ENCODE measurements at places on chromosomes 16 and 17.

DNA sequence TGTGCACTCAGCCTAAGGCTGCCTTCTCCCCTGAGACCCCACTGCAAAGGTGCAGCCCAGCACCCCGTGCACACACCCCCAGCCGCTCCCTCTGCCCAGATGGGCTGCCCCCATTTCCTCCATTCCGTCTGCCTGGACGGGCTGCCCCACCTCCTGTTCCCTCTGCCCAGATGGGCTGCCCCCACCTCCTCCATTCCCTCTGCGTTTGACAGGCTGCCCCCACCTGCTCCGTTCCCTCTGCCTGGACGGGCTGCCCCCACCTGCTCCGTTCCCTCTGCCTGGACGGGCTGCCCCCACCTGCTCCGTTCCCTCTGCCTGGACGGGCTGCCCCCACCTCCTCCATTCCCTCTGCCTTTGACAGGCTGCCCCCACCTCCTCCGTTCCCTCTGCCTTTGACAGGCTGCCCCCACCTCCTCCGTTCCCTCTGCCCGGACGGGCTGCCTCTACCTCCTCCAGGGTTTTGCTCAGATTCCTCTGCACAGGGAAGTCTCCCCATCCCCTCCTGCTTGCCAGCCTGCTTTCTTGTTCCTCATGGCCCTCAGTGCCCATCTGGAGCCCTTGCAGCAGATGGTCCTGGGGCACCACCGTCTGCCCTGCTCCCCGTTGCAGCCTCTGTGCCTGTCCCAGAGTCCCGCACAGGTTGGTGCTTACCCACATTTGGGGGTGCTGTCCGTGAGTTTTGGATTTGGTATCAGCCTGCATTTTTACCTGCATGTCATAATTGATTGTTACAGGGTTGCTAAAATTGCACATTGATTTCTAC, 23.4 kb upstream of the IL17C start:
- no peak for DNase-seq

DNA sequence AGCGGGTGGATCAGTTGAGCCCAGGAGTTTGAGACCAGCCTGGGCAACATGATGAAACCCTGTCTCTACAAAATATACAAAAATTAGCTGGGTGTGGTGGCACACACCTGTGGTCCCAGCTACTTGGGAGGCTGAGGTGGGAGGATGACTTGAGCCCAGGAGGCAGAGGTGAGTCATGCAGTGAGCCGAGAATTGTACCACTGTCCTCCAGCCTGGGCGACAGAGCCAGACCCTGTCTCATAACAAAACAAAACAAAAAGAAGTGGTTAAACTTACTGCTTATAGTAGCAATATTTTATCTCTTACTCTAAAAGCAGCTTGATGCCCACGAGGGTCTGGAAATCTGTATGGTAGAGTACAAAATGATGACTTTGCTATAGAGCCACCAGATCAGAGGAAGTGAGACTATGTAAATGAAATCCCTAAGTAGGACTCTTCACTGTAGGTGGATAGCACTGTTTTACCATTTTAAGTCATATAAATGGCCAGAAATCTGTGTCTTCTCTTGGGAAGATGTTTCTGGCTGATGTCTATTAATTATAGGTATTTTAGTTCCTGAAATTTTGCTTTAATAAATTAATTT, 60.4 kb upstream of the MRC2 start:
- DNase-seq: no peak

DNA sequence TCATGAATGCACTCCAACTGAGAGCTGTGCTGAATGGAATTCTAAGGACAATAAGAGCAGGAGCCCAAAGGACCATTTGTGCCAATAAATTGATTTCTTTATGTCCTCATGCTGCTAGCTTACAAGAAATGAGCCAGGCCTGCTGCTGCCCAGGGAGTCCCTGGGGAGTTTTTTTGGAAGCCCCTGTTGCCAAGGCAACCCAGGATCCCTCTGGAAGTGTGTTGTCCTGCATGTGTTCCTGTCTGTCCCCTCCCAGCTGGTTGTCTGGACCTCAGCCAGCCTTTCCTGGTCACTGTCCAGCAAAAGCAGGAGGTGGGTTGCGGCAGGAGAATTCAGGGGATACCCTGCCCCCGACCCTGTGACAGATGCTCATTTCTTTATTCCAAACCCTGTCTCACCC, 51.0 kb upstream of the GPRC5B start:
- no peak for DNase-seq

DNA sequence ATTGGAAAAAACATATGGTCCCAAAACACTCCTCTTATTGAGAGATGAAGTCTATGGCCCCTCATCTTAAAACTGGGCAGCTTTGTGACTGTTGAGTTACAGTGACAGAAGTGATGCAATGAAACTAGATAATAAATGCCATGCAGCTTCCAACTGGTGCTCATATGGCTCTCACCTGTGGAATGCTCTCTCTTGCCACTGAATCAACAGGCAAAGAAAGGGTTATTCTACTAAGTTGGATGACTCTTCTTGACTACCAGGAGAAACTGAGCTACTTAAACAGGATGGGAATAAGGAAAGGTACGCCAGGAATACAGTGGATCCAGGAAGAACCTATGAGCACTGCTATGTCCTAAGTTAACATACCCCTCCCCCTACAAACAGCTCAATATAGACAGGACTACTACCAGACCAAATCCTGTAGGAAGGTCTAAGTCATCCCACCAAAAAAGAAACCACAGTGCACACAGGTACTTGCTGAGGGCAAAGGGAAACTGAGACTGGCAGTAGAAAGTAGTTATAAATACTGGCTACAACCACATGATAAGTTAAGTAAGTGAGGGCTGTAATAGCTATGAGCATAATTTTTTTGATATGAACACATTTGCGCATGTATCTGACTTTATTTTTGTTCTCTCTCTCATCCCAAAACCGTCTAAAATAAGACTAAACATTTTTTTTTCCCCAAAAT, 398.5 kb downstream of the ZFHX3 start:
- DNase-seq: no peak

DNA sequence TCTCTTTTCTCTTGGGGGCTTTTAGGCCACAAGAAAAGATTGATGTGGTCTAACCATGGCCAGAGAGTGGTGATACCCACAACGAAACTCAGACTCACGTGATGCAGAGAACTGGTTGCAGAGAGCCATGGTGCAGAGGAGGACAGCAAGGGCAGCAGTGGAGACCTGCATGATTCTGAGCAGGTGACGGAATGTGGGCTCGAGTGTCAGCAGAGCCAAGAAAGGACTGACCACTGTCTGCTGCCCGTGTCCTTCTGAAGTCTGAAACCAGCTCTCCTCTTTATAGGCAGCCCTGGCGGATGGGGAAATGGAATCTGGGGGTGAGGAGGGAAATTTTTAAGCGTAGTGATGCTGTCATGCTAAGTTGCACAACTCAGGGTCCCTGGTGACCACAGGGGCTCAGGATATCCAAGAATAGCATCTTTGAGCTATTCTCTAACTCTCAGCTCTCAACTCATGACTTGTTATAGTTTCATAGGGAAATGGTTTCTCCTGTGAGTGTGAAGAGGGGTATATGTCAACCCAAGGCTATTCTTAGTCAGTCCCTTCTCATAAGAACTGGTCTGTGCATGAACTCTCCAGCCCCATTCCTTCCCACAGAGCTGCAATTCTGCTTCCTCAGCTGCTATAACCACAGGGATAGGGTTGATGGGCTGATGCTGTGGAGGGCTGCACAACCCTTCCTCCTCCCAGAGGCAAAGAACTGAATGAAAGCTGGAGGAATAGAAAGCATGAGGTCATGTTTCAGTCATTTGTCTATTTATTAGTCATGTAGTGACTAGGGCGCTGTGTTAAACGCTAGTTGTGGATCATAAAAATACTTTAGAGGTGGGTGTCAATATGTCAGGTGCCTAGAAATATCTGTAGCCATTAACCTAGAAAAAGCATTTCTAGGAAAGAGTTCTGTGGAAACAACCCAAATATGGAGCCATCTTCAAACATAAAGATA, at the start of gene CCL3:
Gene CCL3 (minus strand): TSS at position 256 of the 949 bp plus-strand sequence. CDS start 85 bp downstream, at position 171.
- DNase-seq: no peak

DNA sequence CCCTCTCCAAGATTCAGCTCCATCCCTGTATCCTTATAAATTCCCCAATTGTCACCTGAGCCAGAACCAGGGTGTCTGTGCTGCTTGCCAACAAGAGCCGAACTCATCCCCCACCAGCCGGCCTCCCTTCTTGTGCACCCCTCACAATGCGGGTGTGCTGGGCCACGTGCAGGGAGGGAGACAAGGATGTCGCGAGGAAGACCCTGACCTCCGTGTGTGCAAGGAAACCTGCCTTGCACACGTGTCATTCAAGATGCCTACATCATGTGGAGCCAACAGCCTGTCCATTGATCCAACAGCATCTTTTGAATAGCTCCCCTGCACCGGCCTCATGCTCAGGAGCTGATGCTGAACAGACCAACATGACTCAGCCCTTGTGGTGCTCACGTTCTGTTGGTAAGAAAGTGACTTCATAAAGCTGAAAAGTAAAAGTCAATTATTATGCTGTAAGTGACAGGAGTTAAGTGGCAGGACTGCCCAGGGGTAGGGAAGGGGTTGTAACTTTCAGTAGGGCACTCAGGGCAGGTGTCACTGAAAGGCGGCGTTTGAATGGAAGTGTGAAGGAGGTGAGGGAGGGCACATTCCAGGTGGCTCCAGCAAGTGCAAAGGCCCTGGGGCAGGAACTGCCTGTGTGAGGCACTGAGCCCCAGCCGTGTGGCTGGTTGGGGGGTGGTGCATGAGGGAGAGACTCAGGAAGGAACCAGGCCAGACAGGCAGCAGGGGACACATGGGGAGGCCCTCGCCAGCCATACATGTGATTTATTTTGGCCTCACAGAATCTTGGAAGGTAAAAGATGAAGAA, 302.2 kb downstream of the FOXL1 start:
- DNase-seq: no peak

DNA sequence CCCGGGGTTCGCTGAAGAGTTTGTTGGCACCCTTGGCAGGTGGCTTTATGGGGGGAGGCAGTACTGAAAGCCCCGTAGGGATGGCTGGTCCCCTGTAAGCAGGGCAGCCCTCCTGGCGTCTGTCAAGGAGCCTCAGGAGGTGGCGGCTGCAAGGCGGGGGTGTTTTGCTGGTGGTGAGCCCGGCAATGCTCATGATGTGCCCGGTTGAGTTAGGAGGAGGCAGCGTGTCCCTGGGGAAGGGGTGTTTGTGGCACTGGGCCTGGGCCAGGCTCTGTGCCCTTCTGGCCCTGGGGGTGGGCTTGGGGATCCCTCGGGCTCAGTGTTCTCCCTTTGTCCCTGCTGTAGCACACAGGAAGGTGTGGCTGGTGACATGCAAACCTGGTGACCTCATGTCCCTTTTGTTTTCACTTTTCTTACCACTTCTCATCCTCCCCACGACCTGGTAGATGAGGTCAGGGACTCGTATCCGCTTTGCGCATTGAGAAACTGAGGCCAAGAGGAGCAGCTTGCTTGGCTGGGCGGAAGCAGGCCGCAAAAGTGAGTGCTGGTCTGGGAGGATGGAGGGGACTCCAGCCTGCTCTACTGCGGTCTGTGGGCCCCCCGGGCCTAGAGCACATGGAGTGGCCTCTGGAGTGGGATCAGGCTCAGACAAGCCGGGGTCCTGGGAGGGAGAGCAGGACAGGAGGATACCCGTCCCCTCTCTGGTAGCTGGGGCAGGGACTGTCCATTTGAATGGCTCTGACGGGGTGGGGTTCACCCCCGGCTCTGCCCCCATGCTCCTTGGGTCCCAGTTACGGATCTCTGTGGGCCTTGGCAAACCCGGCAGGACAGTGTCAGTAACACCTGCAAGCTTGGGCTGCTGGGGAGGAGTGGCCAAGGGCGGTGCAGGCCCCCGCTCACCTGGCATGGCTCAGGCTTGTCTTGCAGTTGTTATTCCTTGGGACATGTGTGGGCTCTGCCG, 2.2 kb downstream of the SNN start:
- DNase-seq: no peak

DNA sequence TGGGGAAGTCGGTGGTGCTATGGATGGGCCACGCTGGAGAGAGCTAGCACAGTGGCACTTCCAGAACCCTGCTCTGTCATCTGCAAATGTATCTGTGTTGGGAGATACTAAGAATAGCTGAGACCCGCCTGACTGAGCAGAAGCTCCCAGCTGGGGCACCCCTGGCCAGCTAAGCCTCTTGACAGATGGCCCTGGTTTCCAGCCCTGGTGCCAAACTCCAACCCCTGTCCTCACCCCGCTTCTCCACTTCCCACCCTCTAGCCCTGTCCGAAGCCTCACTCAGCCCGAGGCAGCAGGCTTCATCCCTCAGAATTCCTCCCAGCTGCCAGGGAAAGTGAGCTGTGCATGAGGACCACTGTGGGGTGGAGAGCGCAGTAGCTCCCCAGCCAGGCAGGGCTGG, 124.4 kb downstream of the CCDC144A start:
- DNase-seq: no peak

- peak; percentile 81 for DNase-seq
These were observed 13.1 kb upstream of the MSI2 start for GRCh38 chr17:57243171-57243622.

DNA sequence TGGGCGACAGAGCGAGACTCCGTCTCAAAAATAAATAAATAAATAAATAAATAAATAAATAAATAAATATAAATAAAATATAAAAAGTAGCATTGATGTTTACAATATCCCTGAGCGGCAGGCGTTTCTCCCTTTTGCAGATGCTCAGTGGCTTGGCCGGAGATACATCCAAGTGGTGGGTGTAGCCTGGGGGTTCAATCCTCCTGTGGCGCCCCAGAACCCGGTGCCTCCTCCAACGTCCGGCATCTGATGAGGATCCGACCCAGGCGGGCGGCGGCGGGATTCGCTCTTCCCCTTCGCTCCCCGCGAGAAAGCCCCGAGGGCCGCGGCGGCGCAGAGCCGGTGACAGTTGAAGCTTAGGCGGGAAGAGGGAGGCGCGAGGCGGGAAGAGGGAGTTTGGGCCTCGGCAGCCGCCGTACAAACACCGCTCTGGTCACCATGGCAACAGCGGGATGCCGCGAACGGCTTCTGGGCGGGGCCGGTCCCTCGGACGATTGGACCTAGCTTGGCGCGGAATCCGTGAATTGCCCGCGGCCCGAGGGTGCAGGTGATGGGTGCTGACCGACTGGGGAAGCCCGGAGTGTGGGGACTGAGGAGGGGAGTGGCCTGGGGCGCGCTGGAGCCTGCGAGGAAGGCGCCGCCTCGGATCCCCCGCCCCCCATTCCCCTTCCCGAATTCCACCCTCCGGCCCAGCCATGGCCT, 12.7 kb upstream of the ALDOA start:
- peak; percentile 87 for DNase-seq

DNA sequence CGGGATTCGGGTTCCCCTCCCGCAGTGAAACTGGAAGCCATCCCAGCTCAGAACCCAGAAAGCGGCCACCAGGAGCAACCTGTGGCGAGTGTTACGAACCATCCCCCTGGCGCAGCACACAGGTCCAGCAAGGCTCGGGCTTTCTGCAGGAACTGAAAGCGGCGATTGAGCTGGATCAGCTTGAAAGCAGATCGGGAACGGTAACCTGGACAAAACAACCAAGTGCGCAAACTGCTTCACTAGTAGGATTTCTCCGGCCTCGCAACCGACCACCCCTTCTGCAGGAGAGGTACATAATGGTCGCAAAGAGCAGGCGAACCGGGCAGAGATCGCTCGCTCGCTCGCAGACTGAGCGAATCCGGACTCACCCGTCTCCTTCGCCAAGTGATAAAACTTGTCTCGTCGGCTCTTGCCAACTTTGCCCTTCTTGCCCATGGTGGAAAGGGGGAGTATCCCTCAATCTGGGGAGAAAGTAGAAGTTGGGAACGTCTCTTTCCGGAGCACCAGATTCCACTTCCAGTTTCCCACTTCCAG, 696 bp upstream of the PSMC5 start:
- DNase-seq: no peak

GRCh38 chr17:62126292-62126691, 61.2 kb upstream of the MED13 start:
- peak; percentile 68 for DNase-seq

- no peak for DNase-seq
These were observed 882 bp downstream of the SCARF1 start for GRCh38 chr17:1644493-1645206.
